ENCODE measurements at places on chromosomes 2 and 18. TPM values are rescaled to one million over a fixed set of nuclear protein-coding genes. Genes with fewer than 3 reads are reported as not detected.

- no peak for DNase-seq
These were observed 4.6 kb downstream of the AFG3L2 start for GRCh38 chr18:12372406-12372805.

MROH2A gene
- total RNA-seq, result not detected

DNA sequence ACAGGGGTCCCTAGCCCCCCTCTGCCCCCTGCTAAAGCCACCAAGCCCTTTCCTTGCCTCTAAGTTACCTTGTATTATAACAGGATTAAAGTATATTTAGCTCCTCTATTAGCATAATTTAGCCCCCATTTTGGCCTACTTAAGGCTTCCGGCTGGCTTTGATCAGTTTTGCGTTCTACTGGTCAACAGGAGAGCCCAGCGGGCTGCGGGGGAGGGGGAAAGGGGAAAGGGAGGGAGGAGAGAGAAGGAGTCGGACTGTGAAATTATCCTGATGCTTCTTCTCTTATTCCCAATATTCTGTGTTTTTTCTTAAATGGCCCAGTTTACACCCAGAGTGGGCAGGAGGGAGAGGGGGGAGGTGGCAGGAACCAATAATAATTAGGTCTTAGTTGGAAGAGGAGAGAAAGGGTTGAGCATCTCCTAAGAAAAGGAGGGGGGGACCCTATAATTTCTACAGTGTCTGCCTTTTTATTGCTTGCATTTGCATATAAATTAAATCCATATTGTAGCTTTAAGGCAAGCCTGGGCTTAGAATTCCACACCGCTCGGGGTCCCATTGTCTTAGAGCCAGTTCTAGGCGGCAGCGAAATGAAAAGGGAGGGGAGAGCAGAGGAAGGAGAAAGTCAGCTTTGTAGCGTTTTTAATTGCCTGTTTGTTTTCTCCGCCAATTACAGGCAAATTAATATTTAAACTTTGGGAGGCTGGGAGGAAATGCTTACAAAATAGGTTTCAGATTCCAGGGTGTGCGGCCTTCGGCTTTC, 39.6 kb downstream of the EN1 start:
- no peak for DNase-seq

GRCh38 chr2:218823196-218823855, 8.3 kb downstream of the PRKAG3 start:
- no peak for DNase-seq

SLC16A14 gene
- 3.1 TPM for total RNA-seq

DNA sequence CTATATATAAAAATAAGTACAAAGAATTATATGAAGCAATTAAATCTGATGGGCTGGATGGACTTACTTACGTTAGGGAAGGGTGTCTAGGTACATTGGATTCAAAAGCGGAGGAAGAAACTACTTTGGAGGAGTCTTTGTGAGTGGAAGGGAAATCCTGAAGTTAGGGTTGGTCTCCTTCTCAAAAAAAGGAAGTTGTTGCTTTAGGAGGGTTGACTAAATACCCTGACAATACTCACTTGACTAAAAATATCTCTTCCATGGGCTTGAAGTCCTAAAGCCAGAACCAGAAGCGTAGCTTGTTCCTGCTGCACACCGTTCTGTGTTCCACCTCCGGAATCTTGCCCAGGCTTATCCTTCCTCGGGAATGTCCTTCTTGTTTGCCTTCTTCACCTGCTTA, 143.3 kb upstream of the ZEB2 start:
- DNase-seq, result no peak

DNA sequence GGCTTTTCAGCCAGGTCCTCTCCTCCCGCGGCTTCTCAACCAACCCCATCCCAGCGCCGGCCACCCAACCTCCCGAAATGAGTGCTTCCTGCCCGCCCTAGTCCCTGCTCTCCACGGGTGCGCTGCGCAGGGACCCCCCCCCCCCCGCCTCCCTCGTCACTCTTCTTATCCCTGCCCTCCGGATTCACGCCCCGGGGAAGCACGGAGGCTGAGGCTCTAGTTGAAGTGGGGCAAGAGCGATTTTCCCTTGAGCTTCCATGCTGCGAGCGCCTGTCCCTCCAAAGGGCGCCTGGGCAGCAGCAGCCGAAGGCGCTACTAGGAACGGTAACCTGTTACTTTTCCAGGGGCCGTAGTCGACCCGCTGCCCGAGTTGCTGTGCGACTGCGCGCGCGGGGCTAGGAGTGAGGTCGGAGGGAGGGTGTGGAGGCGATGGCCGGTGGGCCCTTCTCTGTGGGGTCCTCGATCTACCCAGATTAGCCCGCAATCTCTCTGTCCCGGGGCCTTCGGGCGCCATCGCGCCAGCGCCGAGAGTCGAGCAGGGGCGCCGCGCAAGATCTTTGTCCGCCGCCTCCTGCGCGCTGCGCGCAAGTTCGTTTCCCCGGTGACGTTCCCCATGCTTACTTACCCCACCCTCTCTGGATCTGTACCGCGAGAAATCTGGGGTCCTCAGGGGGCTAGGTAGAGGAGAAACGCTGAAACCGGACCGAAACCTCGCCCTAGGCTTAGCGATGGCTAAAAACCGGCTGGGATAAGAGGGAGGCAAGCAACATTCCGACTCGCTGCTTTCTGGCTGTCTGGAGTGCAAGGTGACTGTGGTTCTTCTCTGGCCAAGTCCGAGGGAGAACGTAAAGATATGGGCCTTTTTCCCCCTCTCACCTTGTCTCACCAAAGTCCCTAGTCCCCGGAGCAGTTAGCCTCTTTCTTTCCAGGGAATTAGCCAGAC, 677 bp downstream of the GAD1 start:
- no peak for DNase-seq

KHK gene
- total RNA-seq, result 12.4 TPM

KCTD1 gene
- 5.3 TPM for total RNA-seq

DNA sequence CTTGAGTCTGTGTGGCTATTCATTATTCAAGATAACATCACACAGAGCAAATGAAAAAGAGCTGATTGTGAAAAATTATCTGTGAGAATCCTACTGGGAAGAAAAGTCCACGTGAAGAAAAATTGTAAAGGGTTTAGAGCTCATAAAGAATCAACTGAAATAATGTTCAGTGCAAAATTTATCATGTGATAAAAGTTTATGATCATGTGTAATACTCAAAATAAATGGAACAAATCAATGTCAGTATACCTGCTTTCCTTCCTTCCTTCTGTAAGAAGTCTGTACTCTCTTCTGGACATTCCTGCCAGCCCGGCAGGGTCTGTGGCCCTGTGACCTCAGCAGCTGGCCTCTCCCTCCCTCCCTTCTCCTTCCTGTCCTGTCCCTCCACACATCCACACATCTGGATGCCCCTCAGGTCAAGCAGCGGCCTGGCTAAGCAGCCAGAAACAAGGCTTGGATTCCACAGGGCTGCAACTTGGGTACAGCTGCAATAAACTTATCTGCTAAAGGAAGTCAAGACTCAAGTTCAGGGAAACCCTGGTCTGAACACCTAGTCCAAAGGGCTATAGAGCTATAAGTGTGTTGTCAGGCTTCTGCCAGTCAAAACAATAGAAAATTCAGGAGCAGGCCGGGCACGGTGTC, 172.1 kb downstream of the MREG start:
- DNase-seq, result no peak

DNA sequence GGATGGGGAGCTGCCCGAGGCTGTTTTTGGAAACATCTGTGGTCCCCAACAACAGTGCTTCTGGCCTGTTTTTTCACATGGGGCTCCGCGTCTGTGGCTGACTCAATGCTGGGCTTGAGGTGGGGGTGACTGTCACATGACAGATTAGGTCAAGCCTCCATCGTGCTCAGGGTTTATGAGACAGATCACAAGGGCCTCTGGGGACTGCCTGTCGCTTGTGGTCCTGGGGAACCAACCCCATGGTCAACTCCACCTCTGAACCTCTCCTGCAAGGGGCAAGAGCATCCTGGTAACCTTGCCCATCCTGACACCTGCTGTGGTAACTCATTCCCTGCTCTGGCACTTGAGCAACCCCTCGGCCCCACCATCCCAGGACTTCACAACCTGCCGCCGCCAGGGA, 47.6 kb upstream of the SH3RF3 start:
- DNase-seq, result no peak
